ENCODE measurements at places on chromosomes 1 and 21.
A peak's percentile ranks its signal among the peaks of the same experiment; 100 is the strongest.

- no peak for DNase-seq
Observed at GRCh38 chr1:116254776-116255175, 118.3 kb upstream of the ATP1A1 start.

- no peak for DNase-seq
Observed at GRCh38 chr1:180816132-180816531, 96.6 kb upstream of the KIAA1614 start.

- DNase-seq: no peak
Observed at GRCh38 chr1:82392946-82393345, 592.2 kb downstream of the ADGRL2 start.

- no peak for DNase-seq
Observed at GRCh38 chr1:87478231-87478630, 149.6 kb downstream of the LMO4 start.

GRCh38 chr1:22752339-22752738 lies 41.7 kb downstream of the EPHB2 start:
- no peak for DNase-seq

DNA sequence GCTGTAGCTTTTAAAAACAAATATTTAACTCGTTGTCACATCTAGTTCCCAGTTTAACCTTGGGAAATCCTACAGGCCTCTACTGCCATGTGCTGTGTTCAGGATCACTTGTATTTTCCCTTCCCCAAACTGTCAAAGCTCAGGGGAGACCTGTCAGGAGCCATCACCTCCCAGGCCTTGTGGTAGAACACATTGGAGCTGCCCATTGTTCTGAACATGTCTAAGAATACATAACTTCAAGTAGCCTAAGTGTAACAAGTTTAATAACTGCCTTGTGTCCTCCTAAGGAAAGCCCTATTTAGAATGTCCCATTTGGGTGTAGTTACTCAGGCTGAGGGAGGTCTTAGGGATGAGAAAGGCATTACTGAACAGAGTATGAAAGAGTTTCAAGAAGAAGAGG lies 28.6 kb upstream of the PIGC start:
- DNase-seq: no peak

DNA sequence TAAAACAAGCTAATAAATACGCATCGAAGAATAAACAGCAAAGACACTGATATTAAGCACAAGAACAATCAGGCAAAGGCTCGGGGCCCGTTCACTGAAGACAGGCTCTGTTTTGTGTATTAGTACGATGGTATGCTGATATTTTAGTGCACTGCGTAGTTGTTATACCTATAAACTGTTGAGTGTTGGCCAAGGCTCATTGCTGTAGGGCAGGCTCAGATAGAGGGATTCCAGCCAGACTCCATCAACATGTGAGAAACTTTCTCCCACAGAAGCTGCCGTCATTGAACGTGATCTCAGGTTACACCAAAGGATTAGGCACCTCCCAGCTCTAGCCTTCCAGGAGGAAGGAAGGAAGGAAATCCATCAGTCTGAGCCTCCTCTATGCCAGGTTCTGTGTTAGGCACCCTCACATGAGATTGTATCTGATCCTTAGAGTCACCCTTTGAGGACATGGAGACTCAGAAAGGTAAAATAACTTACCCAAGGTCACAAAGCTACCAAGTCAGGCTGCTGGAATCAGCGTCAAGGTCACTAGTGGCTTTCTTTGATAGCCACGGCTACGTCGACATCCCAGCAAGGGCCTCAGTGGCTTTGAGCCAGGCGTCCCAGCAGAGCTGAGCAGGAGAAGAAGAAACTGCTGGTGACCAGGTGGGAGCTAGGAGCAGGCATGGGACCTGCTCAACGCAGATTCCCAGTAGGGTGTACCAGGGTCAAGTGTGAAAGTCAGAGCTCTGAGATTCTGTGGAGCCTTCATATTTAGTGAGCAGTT lies 14.8 kb downstream of the BCAR3 start:
- no peak for DNase-seq

DNA sequence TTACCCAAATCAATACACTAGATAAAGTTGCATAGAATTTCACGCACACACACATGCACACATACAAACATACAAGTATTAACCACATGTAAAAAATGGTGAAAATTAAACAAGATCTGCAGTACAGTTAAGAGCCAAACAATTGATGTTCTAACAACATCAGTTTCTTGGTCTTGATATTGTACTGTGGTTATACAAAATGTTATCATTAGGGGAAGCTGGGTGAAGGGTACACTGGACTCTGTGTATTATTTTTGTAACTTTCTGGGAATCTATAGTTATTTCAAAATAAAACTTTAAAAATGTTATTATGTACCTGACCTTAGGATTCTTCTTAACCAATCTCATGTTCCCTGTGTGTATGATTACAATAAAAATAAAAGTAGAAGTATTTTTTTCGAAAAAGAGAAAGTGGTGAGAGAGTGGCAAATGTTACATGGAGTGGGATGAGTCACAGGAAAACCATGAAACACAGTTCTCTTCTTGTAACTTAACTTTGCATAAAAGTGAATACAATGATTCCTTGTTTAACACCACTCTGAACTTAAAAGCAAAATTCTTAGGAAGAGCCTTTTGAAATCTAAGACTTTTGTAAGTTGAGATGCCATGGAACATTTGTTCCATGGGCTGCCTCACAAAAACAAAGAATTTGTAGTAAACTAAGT lies 101.6 kb upstream of the RUNX1 start:
- no peak for DNase-seq

DNA sequence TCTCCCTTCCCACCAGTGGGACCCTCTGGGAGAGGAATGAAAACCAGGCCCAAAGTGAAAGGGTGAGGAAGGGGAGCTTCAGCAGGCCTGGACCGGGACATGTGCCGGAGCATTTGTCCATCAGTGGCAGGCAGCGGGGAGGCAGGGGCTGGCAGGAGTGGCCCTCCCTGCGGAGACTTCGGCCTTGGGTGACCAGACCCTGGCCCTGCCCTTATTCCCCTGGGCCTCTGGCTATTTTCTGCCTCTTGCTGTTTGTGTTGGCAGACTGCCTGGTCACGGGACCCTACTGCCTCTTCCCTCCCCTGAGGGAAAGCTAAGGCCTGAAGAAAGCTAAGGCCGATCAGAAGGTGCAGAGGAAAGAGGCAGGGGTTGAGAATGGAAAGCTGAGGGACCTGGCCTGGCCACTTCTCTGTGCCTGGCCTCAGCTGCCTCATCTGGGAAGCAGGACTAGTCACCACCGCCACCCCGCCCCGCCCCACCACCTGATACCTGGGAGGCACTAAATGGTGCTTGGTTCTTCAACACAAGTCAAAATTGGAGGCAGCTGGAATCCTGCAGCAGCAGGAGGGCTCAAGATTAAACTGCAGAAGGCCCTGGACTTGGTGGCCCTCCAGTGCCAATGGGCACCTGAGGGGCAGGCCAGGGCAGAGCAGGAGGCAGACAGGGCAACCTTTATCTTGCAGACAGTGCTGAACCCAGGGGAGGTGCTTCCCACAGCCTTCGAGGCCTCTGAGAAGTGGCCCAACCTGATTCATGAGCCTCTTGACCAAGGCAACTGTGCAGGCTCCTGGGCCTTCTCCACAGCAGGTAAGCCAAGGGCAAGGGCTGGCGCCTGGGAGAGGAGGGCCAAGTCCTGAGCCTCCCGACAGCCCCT lies 7.9 kb downstream of the TINAGL1 start:
- DNase-seq: no peak

DNA sequence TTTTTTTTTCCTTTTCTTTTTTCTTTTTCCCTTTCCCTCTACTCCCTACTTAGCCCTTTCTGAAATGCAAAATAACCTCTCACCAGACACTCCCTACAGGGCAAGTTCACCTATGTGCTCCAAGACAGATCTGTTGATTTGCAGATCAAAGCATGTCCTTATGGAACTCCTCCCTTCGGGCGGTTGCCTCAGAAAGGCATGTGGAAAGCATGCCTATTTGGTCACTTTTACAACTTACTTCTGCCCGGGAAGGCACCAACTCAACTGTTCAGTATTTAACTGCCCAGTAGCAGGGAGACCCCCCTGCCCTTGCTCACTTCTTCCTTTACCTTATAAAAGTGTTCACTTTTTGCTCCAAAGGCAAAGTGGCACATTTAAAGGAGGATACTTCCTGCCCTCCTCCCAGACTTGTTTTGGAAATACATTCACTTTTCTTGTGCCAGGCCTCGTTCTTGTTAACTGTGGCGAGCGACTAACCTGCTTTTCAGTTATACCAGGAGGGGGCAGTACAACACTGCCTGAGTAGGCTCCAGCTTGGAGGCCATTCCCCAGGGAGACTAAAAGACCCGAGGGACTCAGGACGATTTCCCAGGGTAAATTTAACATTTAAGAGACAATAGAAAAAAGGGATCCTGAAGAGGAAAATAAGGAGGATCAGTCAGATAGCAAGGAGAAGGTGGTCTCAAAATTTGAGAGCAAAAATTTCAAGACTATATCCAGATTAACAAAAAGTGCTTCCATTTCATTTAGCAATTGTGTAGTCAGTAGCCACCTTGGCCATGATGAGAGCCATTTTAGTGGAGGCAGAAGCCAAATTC lies 12.3 kb upstream of the SLAMF7 start:
- peak; percentile 79 for DNase-seq

DNA sequence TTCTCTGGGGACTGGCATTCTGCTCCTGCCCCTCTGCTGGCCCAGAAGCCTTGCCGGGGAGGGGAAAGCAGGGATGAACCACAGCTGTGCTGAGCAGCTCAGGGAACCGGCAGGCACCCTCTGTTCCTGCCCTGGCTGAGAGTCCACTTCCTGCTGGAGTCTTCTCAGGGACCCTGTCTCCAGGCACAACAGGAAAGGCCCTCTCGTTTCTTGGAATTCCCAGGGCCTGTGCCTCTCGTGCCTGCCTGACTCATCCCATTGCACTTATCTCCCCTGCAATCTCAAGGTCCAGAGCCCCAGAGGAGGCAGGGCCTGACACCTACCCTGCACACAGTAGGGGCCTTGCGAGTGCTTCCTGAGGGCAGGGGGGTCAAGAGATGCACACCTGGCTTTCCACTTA lies 1.1 kb upstream of the EDN2 start:
- no peak for DNase-seq

GRCh38 chr1:224438989-224439388 lies 4.4 kb upstream of the WDR26 start:
- no peak for DNase-seq

DNA sequence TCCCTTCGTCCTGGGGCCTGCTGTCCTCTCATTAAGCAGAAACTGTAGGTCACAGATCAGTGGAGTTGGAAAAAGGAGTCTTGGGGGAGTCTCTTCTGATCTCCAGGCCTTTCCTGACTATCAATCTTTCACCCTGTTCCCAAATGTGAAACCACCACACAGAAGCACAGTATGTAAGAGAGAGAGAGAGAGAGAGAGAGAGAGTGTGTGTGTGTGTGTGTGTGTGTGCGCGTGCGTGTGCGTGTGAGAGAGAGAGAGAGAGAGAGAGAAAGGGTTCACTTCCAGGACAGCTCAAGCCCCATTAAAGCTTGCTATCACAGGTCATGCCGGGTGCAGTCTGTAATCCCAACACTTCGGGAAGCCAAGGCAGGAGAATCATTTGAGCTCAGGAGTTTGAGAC lies 1.5 kb upstream of the TTC24 start:
- DNase-seq: no peak

- no peak for DNase-seq
Observed at GRCh38 chr1:212470059-212470458, 37.3 kb downstream of the NENF start.

- DNase-seq: peak; percentile 1
Observed at GRCh38 chr1:76547916-76548315, 319.4 kb upstream of the ST6GALNAC5 start.

DNA sequence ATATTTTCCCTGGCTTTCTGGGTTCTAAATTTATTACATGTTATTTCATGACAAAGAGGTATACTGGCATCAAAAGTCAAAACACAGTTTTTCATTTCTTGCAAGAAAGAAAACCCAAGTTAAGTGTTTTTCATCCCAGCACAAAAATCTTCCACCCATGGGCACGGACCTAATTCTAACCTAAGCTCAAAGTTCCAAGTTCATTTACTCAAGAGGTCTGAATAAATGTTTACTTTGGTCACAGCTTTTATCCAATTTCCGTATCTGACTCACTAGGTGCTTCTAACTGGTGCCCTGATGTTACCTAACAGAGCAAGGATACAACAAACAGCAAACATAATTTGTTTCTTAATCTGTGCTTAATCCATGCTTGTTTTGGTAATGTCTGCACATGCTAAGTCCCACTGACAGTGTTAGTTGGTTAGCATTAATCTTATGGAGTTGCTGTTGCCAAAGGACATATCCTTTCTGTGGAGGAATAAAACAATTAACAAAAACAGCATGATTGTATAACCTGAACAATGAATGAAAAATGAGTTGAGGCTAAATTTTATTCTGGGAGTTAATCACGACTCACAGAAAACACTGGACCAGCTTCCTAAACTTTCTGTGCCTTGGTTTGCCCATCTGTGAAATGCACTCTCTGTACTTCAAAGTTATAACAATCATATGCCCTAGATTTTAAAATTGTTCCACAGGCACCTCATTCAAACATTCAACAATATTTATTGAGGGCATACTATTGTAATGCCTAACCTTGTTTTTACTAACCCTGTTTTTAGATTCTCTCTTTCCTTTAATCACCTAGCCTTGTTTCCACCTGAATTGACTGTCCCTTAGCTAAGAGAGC lies 4.2 kb upstream of the CHD1L start:
- no peak for DNase-seq

DNA sequence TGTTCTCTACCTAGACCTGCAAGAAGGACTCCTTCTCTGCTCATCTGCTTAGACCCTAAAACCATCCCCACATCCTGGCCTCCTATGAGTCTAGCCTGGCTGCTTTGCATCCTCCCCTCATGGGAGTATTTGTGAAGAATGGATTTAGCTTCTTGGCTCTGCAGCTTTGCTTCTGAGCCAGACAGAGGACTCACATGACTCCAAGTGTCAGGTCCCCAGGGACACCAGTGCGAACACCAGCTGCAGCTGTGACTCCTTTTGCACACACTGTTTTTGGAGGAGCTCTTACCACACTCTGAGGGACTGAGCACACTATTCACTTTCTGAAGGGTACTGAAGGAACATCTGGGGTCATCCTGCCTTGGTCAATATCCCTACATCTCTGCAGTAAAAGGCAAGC lies 131.8 kb upstream of the SGIP1 start:
- peak; percentile 79 for DNase-seq

- DNase-seq: no peak
Observed at GRCh38 chr1:64074767-64075166, 128.7 kb upstream of the UBE2U start.

GRCh38 chr1:10941891-10942541 lies 70.4 kb upstream of the TARDBP start:
- DNase-seq: peak; percentile 41

DNA sequence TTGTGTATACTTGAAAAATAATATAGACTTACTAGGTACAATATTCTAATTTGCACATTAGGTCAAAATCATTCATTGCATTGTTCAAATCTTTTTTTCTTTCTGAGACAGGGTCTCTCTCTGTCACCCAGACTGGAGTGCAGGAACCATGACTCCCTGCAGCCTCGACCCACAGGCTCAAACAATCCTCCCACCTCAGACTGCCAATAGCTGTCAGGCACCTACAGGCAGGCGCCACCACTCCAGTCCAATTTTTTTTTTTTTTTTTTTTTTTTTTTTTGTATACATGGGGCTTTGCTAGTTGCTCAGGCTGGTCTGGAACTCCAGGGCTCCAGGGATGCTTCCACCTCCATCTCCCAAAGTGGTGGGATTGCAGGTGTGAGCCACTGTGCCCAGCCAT lies 656.9 kb downstream of the KCNT2 start:
- no peak for DNase-seq
